ENCODE measurements at places on chromosomes 5 and 9.

DNA sequence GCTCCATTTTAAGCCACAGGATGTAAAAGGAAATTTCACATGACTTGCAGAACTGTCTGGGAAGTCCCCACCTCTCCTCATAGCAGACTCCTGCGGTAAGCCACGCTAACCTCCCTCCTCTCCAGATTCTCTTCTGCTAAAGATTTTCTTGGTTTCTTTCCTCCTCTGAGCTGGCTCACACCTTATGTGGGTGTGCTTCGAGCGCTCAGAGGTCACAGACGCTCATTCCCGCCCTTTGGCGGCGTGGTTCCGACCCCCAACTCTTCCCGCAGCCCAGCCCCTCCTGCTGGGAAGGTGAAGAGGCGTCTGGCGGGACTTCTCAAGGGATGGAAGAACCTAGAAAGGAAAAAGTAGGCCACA, 32.9 kb upstream of the CDK20 start:
- DNase-seq = no peak

DNA sequence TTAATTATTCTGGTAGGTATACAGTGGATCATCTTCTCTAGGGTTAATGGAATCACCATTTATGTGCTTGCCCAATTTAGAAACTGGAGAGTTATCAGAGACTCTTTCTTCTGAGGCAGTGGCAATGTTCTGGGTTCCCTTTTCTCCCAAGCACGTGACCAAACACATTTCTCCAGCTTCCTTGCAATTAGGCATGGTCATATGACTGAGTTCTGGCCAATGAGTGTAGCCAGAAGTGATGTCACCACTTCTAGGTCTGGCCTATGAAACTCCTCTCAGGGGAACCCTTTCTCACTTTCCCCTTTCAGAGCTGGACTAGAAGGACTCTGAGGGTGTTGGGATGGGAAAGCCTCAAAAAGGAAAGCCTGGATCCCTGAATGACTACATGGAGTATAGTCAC, 172.0 kb downstream of the NSG2 start:
- no peak for DNase-seq

DNA sequence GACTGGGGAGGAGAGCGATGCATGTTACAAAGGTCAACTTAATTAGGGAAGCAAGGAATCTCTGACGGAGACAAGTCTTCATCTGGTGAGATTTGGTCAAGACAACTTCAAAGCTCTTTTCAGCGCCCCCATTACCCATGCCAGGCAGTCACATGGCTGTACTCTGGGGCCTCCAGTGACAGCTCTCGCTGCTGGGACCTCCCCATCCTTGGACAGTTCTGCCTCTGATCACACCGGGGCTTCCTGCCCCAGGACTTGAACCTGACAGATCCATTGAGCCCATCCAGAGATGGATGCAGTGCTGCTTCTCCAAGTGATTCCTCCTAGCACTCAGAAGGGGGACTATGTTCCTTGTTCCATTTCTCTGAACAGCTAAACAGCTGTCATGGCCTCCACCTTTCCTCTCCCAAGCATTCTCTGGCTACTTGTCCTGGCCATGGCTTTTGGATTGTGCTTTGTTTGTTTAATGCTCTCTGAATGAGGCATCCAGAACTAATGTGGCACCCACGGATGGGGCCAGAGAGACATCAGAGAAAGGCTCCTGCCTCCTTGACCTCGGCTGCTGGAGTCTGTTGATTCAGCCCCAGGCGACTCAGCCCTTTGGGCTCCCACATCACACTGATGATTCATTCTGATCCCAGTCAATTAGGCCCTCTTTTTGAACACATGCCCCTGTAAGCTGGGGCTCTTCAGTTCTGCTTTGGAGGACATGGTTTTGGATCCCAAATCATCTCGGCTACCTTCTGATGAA, 122.1 kb upstream of the ADAMTS16 start:
- DNase-seq = no peak

DNA sequence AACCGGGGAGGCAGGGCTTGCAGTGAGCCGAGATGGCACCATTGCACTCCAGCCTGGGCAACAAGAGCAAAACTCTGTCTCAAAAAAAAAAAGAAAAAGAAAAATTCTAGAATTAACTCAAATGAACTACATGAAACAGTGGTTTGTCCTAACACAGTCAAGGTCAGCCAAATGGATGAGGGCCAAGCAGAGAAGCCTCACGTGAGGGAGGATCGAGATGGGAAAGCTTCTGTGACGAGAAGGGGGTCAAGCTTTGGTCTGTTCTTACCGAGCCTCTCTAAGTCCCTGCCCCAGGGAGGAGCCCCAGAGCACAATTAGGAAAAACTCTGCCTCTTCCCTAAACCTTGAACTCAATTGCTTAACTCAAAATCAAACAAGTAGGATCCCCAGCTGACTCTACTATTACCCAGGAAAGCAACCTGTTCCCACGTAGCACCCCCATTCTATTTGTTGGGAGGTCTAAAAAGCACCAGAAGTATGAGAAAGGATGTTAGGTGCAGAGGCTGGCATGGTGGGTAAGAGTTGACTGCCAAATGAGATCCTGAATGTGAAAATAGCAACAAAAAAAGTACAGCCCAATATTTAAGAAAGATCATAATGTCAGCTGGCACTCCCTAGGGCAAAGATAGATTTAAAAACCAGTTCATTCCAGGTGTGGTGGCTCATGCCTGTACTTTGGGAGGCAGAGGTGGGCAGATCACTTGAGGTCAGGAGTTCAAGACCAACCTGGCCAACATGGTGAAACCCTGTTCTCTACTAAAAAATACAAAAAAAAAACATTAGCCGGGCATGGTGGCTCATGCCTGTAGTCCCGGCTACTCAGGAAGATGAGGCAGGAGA, 7.2 kb downstream of the ALDH7A1 start:
- DNase-seq = no peak

- no peak for DNase-seq
Measured at GRCh38 chr5:9743507-9743906, 113.4 kb upstream of the TAS2R1 start.

GRCh38 chr9:76567086-76567485, 108.1 kb downstream of the GCNT1 start:
- no peak for DNase-seq

DNA sequence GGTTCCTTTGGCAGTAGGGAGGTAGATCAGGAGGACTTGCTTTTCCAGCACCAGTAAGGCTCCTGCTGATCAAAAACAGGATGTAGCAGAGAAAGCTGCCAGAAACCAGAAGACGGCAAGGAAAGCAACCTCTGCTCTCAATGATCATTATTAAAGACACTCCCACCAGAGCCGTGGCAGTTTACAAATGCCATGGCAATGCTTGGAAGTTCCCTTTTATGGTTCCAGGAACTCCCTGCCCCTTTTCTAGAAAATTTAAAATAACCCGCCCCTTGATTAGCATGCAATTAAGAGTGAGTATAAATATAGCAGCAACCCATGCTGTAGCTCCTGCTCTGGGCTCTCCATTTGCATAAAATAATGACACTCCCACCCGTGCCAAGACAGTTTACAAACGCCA, 16.1 kb downstream of the EQTN start:
- no peak for DNase-seq

DNA sequence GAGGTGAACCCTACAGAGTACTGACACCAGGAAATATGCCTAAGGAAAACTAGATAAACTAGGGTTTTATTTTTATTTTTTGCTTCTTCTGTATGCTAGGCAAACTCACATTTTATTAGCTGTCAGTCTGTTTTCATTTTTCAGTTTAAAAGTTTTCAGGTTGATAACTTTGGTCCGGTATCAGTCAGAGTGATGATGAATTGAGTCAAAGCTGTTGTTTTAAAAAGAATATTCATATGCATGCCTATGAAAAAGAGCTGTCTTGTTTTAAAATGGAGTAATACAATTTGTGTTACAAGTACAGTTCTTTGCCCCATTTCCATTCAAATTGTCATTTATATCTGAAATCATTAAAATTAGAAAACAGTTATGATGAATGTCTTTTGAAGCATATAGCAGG, 22.6 kb downstream of the MAP3K1 start:
- no peak for DNase-seq

- no peak for DNase-seq
Measured at GRCh38 chr5:39558541-39558940, 133.8 kb upstream of the DAB2 start.

DNA sequence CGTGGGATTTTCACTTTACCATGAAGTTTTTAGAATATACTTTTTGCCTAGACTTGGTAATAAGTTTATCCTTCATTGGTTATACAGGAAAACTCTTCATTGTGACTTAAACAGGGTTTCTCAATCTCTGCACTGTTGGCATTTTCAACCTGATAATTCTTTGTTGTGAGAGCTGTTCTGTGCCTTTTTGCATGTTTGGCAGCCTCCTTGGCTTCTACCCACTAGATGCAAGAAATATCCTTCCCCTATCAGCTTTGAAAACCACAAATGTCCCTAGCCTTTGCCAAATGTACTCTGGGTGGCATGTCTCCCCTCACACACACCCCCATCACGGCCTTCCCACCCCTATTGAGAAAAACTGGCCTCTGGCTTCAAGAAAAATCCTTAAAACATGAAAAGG, 180.9 kb downstream of the ESM1 start:
- no peak for DNase-seq

DNA sequence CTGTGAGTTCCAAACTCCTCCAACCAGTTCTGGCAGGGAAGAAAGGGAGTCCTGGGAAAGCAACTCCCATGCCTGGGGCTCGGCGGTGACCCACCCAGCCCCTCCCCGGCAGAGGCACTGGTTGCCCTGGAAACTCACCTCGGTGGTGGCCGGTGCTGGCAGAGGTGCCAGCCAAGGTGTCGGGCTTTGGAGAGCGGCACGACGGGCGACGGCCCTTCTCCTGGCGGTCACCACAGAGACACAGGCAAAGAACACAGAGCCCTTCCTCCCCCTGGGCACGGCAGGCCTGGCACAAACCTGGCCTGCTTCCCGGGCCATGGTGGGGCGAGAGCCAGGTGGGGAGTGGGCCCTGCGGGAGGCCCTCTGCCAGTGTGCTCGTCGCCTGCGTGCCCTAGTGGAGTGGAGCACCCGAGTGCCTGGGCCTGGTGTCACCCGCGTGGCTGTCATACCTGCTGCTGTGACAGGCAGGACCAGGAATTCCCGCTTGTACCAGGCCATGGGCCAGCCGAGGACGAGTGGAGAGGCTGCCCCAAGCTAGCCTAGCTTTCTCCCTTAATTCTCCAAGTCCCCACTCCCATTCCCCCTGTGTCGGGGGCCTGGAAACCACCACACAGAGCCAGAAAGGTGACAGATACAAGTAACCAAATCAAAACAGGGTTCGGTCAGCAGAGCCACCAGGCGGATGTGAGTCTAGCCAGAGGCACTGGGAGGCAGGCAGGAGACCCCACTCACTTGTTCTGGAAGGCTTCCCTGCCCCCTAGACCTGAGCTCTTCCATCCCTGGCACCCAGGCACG, 8.2 kb upstream of the RALGDS start:
- DNase-seq = no peak

- DNase-seq = no peak
Measured at GRCh38 chr5:139016186-139016585, 141.1 kb upstream of the LRRTM2 start.

- no peak for DNase-seq
Measured at GRCh38 chr5:65163698-65164097, 318.0 kb downstream of the ADAMTS6 start.

GRCh38 chr5:32058997-32059396, 115.1 kb downstream of the GOLPH3 start:
- no peak for DNase-seq

- no peak for DNase-seq
Measured at GRCh38 chr5:82167372-82167935, 110.7 kb downstream of the RPS23 start.

- no peak for DNase-seq
Measured at GRCh38 chr9:81844131-81844567, 84.1 kb upstream of the SPATA31D4 start.

GRCh38 chr5:13510616-13511015, 433.9 kb downstream of the DNAH5 start:
- DNase-seq = no peak

GRCh38 chr9:134196911-134197310, 32.5 kb upstream of the RNU6ATAC start:
- DNase-seq = no peak

GRCh38 chr5:111294551-111294950, 70.4 kb downstream of the CAMK4 start:
- no peak for DNase-seq

DNA sequence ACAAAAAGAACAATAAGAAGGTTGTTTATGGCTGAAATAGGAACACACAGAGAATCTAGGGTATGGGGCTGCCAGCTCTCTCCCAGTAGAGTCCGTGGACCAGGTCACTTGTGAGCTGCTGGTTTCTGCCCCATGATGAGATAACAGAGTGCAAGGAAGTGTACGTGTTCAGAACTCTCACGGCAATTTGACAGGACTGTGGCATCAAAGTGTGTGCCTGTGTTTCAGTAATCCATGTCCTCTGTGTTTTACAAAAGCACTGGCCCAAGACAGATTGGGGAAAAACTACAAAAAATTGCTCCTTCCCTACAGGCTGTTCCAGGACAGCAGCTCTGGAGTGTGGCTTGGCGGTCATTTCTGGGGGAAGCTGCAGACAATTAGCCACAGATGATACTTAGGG, 184.6 kb downstream of the AUH start:
- no peak for DNase-seq

DNA sequence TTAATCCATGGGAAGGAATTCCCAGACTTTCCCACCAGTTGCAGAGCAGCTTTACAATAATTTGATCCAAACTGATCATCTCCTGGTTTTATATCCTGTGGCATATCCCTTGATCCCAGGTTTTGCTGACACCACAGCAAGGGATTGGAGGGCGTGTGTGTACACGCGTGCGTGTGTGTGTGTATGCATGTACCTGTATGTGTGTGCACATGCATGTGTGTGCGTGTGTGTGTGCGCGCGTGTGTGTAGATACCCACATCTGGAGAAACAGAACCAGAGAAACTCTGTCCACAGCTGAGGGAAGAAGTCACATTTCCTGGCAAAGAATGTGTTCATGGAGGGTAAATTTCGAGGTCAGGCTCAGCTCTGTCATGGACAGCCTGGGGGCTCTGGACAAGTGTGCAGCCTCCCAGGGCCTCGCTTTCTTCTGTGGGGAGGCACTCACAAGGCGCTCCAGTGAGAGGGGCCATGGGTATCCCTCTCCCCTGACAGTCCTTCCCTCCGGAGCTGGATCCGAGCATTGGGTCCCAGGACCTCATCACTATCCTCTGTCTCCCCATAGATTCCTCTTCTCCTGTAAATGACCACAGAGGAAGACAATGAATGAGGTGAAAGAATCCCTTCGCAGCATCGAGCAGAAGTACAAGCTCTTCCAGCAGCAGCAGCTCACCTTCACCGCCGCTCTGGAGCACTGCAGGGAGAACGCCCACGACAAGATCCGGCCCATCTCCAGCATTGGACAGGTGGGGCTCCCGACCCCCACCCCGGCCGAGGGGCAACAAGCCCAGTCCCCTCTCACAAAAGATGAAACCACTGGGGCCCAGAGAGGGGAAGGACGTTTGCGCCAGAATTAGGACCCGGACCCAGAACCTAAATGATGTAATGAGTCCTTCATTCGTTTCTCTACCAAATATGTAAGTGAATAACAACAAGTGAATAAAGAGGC, 4.9 kb downstream of the SPACA9 start:
- DNase-seq = no peak

DNA sequence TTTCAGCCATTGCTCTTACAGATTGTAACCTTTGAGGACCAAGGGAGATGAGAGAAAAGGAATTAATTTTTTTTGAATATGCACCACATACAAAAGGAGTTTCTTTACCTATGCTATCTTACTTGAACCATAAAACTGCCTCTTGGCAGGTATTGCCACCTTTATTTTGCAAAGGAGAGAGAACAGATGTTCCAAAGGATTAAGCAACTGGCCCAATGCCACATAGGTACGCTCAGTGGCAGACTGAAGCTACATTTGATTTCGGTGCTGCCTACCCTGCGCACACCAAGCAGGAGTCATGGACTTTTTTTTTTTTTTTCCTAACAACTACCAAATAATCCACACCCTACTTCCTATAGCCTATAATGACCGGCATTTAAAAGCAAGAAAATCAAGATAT, 43.1 kb downstream of the SAXO1 start:
- no peak for DNase-seq

- DNase-seq = no peak
Measured at GRCh38 chr5:79612667-79613198, 492 bp downstream of the TENT2 start.

Data from GM19239 (cell line).